Effector memory CD8-positive, alpha-beta T cell (primary cell): ENCODE measurements at places on chromosomes 12 and 14.

- H3K36me3 ChIP-seq = no peaks in the 10 kb centered on the region
- no peak for DNase-seq
- H3K27ac ChIP-seq = no peak overlapping the region
- peaks cover 4% of the 10 kb centered on the region for H3K4me1 ChIP-seq
Measured at GRCh38 chr12:46152456-46152855, 116.4 kb downstream of the SLC38A1 start.

- H3K36me3 ChIP-seq = no peaks in the 10 kb centered on the region
- H3K27me3 ChIP-seq = no peaks in the 10 kb centered on the region
- no peaks in the 10 kb centered on the region for H3K4me1 ChIP-seq
- no peak overlapping the region for H3K4me3 ChIP-seq
- DNase-seq = no peak
- no peak overlapping the region for H3K27ac ChIP-seq
Measured at GRCh38 chr14:41642367-41642766, 35.7 kb downstream of the LRFN5 start.

GRCh38 chr12:92696216-92696615 is 6.6 kb upstream of the PLEKHG7 start:
- no peaks in the 10 kb centered on the region for H3K27me3 ChIP-seq
- H3K4me1 ChIP-seq = no peaks in the 10 kb centered on the region
- no peak overlapping the region for H3K27ac ChIP-seq
- H3K36me3 ChIP-seq = no peaks in the 10 kb centered on the region
- no peak for DNase-seq

DNA sequence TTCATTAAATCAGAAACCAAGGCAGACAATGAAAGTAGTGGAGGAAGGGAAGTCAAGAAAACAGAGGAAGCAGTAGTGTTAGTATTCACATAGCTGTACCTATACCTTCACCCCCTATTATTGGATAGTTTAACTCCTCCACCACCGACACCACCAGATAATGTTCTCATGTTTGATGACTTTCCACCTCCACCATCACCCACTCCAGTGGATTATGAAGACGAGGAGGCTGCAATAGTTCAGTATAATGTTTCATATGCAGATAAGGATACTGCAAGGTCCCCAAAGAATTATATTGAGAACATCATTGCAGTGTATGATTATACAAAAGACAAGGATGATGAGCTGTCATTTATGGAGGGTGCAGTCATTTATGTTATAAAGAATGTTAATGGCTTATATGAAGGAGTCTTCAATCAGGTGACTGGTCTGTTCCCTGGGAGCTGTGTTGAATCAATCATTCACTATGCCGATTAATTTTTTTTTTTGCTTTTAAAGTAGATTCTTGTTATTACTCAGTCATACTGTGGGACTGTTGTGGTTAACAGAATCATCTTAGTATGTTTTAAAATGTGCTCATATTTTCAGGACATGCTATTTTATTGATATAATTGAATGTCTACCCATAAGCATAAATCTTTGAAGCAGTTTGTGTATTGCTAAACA is 32.2 kb upstream of the KTN1 start:
- no peak for DNase-seq
- H3K4me3 ChIP-seq = no peak overlapping the region
- H3K4me1 ChIP-seq = no peaks in the 10 kb centered on the region
- H3K36me3 ChIP-seq = peaks cover 5% of the 10 kb centered on the region
- peaks cover 6% of the 10 kb centered on the region for H3K27me3 ChIP-seq
- H3K27ac ChIP-seq = no peak overlapping the region

DNA sequence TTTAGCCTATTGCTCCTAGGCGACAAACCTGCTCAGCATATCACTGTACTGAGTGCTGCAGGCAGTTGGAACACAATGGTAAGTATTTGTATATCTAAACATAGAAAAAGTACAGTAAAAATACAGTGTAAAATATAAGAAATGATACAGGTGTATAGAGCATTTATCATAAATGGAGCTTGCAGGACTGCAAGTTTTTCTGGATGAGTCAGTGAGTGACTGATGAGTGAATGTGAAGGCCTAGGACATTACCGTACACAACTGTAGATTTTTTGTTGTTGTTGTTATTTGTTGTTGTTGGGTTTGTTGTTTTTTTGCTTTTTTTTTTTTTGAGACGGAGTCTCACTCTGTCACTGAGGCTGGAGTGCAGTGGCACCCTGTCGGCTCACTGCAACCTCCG is 33.4 kb downstream of the PNMA1 start:
- no peak for DNase-seq
- peaks cover 2% of the 10 kb centered on the region for H3K36me3 ChIP-seq
- H3K27ac ChIP-seq = no peak overlapping the region
- H3K4me1 ChIP-seq = no peaks in the 10 kb centered on the region
- no peak overlapping the region for H3K4me3 ChIP-seq

DNA sequence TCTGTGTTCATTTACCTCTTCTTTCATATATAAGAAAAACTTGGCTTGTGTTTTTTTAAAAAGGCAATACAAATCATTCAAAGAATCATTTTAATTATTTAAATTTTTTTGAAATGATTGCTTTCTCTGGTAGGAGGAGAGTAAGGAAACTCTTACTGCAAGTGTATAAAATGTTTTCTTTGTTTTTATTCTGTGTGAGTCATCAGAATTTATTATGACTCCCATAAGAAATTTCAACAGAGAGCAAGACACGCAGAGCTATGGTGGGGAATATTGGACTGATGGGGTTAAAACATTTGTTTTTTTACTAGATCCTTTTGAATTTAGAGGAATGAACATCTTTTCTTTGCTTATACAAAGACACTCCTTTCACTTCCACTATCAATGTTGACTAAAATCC is 119.1 kb upstream of the ATXN7L3B start:
- H3K27me3 ChIP-seq = no peaks in the 10 kb centered on the region
- no peak overlapping the region for H3K4me3 ChIP-seq
- DNase-seq = no peak
- no peak overlapping the region for H3K27ac ChIP-seq
- no peaks in the 10 kb centered on the region for H3K36me3 ChIP-seq
- H3K4me1 ChIP-seq = no peaks in the 10 kb centered on the region

GRCh38 chr12:110501399-110501751 is 536 bp downstream of the VPS29 start:
- H3K36me3 ChIP-seq = peaks cover 29% of the 10 kb centered on the region
- no peaks in the 10 kb centered on the region for H3K27me3 ChIP-seq
- DNase-seq = no peak
- H3K27ac ChIP-seq = peak overlapping the region; percentile 98
- peak overlapping the region; percentile 100 for H3K4me3 ChIP-seq

DNA sequence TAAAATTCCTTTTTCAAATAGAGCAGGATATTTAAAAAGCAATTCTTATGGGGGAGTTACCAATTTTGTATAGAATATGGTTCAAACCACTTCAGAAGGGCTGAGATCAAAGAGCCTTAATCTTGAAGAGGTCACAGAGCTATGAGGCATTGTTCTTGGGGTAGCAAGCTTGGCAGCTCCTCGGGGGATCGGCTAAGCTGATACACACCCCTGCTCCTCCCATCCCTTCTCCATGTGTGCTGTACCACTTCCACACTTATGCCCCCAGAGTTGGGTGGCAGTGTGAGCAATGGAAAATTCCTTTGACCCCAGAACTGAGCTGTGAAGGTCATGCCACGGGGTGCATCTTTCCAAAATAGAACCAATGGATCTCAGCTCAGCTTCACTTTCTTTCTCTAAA is 15.0 kb upstream of the TMEM30B start:
- peaks cover 30% of the 10 kb centered on the region for H3K4me1 ChIP-seq
- no peak overlapping the region for H3K27ac ChIP-seq
- H3K27me3 ChIP-seq = no peaks in the 10 kb centered on the region
- no peak overlapping the region for H3K4me3 ChIP-seq
- no peaks in the 10 kb centered on the region for H3K36me3 ChIP-seq
- DNase-seq = no peak

DNA sequence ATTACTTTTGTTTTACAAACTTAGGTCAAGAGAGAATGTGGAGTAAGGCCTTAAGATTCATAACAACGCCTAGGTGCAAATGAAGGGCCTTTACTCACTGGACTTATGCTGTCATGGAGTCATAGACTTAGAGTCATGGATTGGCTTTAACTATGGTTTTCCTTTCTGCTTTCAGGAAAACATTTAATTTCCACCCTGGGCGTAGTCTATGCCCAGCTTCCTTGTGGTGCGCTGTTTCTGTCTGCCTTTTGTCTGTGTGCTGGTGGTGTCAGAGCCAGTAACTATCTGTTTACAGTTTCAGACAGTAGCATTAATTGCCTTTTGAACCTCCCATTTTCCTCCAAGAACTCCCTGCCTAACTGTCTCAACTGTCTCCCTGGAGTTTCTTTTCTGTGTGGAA is 31.8 kb upstream of the COX6A1 start:
- peaks cover 8% of the 10 kb centered on the region for H3K27me3 ChIP-seq
- H3K36me3 ChIP-seq = no peaks in the 10 kb centered on the region
- DNase-seq = no peak
- no peak overlapping the region for H3K4me3 ChIP-seq
- H3K4me1 ChIP-seq = no peaks in the 10 kb centered on the region

- H3K27me3 ChIP-seq = no peaks in the 10 kb centered on the region
- H3K4me1 ChIP-seq = peaks cover 13% of the 10 kb centered on the region
- H3K27ac ChIP-seq = no peak overlapping the region
- no peaks in the 10 kb centered on the region for H3K36me3 ChIP-seq
Measured at GRCh38 chr12:9729082-9729481, 3.8 kb downstream of the CLECL1 start.

- H3K36me3 ChIP-seq = peaks cover 29% of the 10 kb centered on the region
- peak overlapping the region; percentile 85 for H3K27ac ChIP-seq
- DNase-seq = peak; percentile 65
Measured at GRCh38 chr12:47808050-47808449, 11.7 kb downstream of the HDAC7 start.

DNA sequence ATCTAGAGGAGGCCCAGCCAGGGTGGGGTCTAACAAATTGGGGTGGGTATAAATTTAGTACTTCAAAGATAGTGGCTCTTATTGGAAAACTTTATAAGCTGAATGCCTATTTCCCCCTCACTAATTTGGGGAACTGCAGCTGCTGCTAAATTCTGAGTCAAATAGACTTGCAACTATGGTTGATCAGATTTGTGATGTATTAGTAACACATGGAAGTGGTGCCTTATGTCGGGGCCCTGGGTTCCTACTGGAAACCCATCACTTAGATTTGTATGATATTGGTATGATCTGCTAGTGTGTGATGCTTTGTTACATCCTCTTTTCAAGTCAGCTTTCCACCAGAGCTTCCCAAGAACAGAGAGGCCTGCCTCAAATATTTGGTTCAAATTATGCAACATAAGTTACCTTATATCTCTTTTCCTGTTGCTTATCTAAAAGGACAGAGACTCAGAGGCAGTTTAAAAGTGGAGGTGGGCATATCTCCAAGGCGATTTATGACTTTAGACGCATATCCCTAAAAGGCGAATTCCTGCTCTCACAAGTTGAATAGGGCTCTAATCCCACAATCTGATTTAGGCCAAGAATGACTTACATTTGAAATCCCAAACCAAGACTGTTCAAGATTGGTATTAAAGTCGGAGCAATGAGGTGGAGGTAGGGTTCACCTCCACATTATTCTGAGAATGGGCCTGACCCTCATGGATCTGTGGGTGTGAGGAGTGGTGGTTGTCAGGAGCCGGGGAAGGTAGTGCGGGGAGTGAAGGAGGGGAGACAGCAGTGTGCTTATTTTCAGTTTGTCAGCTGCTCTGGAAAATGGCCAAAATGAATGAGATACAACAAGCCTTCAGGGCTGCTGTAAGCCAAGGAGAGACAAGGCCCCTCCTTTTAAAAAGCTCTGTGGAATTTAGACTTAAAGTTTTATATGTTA is 425.8 kb downstream of the RAD51B start:
- no peaks in the 10 kb centered on the region for H3K27me3 ChIP-seq
- no peak overlapping the region for H3K27ac ChIP-seq
- H3K36me3 ChIP-seq = no peaks in the 10 kb centered on the region
- peaks cover 3% of the 10 kb centered on the region for H3K4me1 ChIP-seq
- no peak for DNase-seq
- H3K4me3 ChIP-seq = no peak overlapping the region

GRCh38 chr14:74619672-74620131 is 7.7 kb upstream of the LTBP2 start:
- DNase-seq = no peak
- H3K27me3 ChIP-seq = no peaks in the 10 kb centered on the region
- H3K36me3 ChIP-seq = peaks cover 23% of the 10 kb centered on the region
- H3K4me3 ChIP-seq = peak overlapping the region; percentile 77

DNA sequence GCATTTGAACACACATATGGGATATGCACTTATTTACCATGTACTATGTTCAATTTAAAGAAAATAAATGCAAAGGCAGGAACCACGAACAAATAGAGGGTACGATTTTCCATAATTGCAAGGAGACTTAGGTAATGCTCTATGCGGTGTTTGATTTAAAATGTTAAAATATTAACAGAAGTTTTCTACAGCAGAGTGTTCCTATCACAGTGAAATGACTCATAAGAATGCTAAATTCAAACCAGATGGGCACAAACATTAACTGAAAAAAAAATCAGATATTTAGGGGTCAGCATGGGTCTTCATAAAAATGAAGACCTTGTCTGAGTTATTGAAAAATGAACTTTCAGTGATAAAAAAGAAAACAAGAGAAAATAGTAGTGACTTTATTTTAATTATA is 65.4 kb downstream of the LLPH start:
- DNase-seq = no peak
- no peak overlapping the region for H3K4me3 ChIP-seq
- H3K27ac ChIP-seq = no peak overlapping the region
- no peaks in the 10 kb centered on the region for H3K36me3 ChIP-seq

- no peaks in the 10 kb centered on the region for H3K4me1 ChIP-seq
- no peak for DNase-seq
- H3K36me3 ChIP-seq = no peaks in the 10 kb centered on the region
Measured at GRCh38 chr14:47345016-47345415, 330.4 kb downstream of the MDGA2 start.

- peak within 1 kb of the TSS; percentile 74 for H3K4me3 ChIP-seq
- no peaks in the 10 kb centered on the region for H3K36me3 ChIP-seq
- peaks cover 4% of the 10 kb centered on the region for H3K4me1 ChIP-seq
- peaks cover 76% of the 10 kb centered on the region for H3K27me3 ChIP-seq
- peak within 1 kb of the TSS; percentile 26 for H3K27ac ChIP-seq
- no peak for DNase-seq
Measured at GRCh38 chr12:2052826-2053678, at the start of gene CACNA1C. Gene CACNA1C (plus strand): TSS chr12:2052987. CDS start chr12:2053563, 576 bp downstream.

- H3K27me3 ChIP-seq = no peaks in the 10 kb centered on the region
- no peak for DNase-seq
- H3K27ac ChIP-seq = peak overlapping the region; percentile 98
Measured at GRCh38 chr14:64388533-64389285, 556 bp downstream of the MTHFD1 start.

GRCh38 chr12:46722394-46723185 is 103.2 kb downstream of the SLC38A4 start:
- H3K27ac ChIP-seq = no peak overlapping the region
- no peaks in the 10 kb centered on the region for H3K36me3 ChIP-seq
- H3K4me1 ChIP-seq = no peaks in the 10 kb centered on the region
- H3K4me3 ChIP-seq = no peak overlapping the region

GRCh38 chr12:92272061-92272964 is 126.7 kb upstream of the BTG1 start:
- no peak for DNase-seq
- H3K4me1 ChIP-seq = peaks cover 5% of the 10 kb centered on the region
- H3K27me3 ChIP-seq = no peaks in the 10 kb centered on the region
- no peak overlapping the region for H3K4me3 ChIP-seq
